ENCODE measurements at places on chromosomes 4 and X.
A peak's percentile ranks its signal among the peaks of the same experiment; 100 is the strongest.

DNA sequence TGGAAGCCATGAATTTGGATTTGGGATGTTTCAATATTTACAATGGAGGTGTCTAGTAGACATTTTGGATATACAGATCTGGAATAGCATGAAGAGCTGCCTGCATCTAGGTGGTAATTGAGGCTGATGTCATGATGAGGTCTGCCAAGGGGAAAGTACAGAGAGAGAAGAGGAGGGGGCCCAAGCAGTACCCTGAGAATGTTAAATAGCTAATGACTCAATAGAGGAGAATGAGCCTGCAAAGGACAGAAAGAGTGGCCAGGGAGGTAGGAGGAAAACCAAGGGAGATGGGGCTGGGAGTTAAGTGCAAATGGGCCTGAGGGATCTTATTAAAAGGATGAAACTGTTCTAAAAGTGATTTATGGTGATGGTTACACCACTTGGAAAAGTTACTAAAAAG lies 182.2 kb upstream of the KIT start:
- DNase-seq = no peak

DNA sequence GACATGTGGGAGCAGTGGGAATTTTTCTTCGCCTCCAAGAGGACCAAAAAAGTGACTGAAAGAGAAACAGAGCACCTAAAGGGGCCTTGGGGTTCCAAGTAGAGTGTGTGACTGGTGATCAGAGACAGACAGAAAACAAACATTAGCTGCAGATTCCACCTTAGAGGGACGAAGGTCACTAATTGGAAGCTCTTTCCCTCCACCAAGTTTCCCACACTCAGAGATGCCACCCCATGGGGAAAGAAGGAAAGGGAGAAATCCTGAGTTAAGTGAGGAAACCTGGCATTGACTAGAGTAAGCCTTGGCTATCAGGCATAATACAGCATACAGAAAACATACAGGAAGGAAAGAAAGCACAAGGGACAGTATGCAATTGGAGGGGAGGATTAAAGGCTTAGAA lies 90.9 kb downstream of the HNRNPD start:
- DNase-seq = no peak

GRCh38 chrX:123324625-123325024 lies 140.5 kb downstream of the GRIA3 start:
- peak; percentile 19 for DNase-seq

- DNase-seq = no peak
Measured at GRCh38 chr4:58809948-58810347, 1699.8 kb upstream of the IGFBP7 start.

GRCh38 chr4:6162885-6163284 lies 37.5 kb downstream of the JAKMIP1 start:
- no peak for DNase-seq

DNA sequence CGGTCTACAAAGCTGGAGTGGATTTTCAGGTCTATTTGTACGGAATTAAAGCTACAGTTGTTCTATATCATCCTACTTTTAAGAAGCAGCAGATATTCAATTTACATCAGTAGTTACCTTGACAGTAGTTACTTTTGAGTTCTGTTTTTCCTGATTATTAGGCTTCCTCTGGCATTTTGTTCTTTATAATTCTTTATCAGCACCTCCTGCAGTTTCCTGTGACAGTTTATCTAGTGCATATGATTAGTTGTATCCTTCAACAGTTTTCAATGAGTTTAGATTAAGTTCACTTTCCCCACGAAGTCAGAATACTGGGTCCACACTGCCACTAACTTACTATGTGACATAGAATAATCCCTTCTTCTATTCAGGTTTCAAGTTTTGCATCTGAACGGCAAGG lies 71.7 kb downstream of the IDS start:
- no peak for DNase-seq

DNA sequence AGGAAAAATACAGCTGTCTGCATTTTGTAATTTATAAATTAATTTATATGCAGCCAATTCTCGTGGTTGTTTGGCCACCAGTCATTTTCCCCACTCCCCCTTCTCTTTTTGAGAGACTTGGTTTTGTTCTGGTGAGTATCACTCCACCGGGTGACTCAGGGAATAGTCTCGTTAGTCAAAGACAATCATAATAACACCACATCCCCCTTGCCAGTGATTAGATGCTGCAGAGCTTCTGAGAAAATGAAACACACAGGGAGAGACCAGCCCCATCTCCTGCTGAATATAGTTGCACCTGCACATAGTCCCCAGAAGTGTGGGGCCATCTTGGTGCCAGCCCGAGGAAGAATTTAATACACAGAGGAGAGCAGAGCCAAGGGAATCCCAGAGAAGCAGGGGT lies 8.0 kb upstream of the FNIP2 start:
- no peak for DNase-seq

DNA sequence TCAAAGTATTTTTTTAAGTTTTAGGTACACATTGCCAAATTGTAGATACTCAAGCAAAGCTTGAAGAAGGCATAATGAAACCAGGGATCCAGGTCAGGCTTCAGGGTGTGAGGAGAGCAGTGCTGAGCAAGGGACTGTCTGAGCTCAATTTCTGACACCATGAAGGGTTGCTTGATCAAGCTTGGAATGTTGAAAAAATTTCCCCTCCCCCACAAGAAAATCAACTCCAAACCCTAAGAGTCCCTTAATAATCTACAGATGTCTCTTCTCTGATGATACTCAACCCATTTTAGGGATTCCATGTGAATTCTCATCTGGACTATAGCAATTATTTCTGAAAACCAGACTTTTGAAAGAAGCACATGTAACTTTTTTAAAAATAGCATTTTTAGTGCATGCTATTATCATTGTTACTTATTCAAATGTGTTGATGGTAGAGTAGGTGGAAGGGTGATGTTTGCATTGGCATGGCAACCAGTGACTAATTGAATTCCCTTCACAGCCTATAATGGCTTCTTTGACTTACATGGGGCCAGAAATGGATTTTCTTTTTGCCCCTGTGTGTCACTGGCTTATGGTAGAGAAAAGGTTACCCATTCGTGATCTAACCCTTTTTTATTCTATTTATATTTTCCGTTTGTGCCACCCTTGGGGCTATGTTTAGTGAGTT lies 252.0 kb downstream of the FBXW7 start:
- DNase-seq = no peak

- no peak for DNase-seq
Measured at GRCh38 chr4:41120297-41121217, 93.8 kb downstream of the APBB2 start.

GRCh38 chr4:99506781-99507180 lies 4.0 kb upstream of the C4orf17 start:
- DNase-seq = no peak

- no peak for DNase-seq
Measured at GRCh38 chrX:140733766-140734342, 24.3 kb downstream of the LINC00632 start.

GRCh38 chrX:9312922-9313867 lies 151.7 kb upstream of the TBL1X start:
- peak; percentile 20 for DNase-seq

DNA sequence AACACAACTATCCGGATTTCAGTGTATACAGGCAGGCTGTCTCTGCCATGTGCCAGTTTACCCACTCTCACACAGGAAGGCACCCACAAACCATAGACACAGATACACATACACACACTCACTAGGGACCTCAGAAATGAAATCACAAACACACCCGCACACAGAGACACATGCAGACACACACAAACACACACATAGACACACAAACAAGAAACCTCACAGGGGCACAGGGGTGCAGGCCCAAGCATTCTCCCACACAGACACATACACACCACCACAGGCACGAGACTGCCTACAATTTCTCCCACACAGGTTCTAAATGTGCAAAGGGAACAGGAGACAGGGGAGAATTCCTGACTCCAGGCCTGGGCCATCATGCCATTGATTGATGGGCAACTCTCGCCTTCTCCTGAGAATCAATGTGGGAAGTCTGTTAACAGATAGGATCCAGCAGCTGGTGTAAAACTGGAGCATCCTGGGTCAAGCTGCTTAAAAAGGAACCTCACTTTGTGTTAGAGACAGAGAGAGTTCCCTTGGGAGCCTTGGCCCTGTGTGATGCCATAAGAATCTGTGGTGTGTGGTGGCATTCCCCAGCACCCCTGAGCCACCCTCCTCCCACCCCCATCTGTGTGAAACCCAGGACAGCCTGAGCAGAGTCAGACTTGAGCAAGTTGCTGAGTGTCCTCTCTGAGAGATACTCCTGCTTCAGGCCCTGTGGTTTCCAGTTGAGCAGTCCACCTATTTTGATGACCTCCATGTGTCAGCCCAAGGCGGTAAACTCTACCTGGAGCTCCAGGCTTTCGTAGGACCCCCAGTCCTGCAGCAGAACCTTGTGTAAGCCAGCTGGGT lies 33.9 kb downstream of the NBDY start:
- no peak for DNase-seq

DNA sequence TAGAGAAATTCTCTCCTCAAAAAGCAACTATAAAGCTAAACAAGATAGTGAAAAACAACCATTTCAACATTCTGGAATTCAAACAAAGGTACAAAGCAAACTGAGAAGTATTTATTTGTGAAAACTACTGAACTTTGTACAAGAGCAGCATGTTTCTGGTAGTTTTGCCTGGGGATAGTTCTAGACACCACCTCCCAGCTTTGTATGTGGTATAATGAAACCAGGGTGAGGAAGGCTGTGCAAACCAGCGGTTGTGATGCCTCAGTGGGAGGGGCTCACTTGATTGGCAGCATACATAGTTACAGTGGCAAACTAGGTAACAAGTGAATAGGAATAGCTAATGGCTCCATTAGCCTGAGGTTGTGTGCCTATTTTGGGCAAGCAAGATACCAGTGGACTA lies 18.6 kb upstream of the FRMD7 start:
- no peak for DNase-seq

- no peak for DNase-seq
Measured at GRCh38 chrX:37820646-37821045, 26.7 kb downstream of the DYNLT3 start.

GRCh38 chr4:5192271-5192670 lies 141.0 kb downstream of the STK32B start:
- no peak for DNase-seq

DNA sequence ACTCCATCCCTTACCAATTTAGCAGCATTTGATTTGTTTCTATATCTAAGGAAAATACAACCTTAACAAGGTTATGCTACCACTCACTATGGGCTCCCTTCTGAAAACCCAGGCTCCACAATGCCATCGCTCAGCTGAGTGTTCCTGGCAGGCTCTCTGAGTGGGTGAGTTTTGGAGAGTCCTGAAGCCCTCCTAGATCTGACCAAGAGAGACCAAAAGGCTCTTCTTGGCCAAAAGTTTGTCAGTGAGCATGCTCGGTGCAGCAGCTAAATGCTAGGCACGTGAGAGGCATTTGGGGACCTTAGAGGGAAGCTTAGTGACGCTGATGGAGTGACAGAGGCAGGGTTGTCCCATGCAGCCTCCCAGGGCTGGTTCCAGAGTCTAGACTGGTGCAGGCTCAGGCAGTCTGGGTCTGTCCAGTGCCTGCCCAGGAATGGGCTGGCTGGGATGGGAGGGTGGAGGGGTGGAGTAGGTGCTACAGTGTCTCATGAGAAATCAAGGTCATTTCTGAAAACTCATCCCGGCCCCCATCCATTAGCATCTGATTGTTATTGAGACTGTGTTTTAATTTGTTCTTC lies 346.8 kb downstream of the NR3C2 start:
- no peak for DNase-seq

All from GM06990 (cell line).